ENCODE measurements at places on chromosomes 1 and 21.
A peak's percentile ranks its signal among the peaks of the same experiment; 100 is the strongest.

DNA sequence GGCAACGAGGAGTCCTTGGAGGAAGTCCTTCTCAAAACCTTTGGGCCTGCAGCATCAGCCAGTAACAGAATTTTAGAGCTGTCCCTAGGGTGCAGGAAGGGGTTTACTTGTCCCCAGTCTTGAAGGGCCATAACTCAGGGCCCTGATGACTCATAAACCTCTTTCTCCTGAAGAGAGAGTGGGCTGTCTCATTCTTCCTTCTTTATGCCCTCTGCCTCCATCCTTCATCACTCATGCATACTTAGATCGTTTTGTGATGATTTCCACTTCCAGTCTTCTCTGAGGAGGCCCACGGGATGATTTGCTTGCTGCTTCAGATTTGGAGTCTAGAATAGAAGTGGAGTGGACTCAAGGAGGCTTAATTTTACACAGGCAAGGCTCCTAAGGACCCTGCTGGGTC, 60.2 kb downstream of the NDUFS5 start:
- no peak for DNase-seq

- no peak for DNase-seq
These were observed 111.4 kb downstream of the ST3GAL3 start for GRCh38 chr1:43818691-43819090.

DNA sequence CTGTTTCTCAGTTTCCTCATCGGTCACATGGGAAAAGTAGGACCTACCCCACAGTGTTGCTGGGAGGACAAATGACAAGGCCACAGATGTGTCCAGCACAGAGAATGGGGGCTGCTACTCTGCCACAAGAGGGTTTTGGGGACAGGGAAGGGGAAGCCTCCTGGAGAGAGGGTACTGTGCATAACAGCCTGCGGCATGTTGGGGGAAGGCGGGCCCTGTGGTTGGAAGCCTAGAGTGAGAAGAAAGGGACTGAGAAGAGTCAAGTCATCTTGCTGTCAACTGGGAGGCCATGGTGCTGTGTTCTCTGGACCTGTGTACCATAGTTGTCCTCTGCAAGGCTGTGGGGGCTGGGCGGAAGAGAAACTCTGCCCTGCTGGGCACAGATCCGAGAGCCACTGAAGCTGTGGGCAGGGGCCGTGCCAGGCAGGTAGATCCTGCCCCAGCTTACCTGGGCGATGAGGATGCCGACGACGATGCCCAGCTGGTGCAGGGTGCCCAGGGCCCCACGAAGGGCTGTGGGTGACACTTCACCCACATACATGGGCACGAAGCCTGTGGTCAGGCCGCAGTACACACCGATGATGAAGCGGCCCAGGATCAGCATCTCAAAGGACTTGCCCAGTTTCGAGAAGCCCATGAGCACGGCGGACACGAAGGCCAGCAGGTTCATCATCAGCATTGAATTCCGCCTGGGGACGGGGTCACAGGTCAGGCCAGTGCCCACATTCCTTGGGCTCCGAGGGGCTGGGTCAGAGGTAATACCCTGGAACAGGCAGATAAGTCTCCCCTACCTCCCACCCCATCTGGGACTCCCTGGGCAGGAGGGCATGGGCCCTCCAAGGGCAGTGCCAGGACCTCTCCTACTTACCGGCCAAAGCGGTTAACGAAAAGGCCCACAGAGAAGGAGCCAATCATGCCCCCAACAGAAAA, 28.2 kb downstream of the SLC2A1 start:
- DNase-seq: no peak

DNA sequence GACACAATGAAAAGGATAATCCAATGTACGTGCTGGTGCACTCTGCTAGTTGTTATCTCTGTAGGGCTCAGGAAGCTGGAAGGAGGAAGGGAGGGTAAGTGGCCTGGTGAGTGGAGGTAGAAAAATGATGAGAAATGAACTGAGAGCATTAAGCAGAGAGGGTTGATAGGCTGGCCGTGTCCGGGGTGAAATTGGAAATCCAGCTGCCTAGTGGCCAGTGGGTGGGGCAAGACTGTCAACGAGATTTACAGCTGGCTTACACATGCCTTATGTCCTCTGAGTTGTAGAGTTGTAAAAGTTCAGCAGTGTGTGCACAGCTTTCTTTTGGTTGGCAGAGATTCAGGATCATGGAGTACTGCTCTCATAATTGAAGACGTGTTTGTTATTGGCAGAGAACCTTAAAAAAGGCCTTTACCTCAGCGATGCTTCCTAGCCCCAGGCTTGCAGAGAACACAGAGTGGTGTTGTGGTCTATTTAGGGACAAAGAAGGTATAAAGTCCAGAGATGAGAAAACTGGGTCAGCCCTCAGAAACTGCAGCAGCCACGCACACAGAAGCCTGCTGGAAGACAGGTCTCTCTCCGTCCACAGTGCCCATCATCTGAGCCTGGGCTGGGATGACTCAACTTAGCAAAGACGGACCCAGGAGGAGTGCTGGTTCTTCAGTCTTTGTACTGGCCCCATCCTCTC, 132.4 kb downstream of the EDEM3 start:
- DNase-seq: no peak

DNA sequence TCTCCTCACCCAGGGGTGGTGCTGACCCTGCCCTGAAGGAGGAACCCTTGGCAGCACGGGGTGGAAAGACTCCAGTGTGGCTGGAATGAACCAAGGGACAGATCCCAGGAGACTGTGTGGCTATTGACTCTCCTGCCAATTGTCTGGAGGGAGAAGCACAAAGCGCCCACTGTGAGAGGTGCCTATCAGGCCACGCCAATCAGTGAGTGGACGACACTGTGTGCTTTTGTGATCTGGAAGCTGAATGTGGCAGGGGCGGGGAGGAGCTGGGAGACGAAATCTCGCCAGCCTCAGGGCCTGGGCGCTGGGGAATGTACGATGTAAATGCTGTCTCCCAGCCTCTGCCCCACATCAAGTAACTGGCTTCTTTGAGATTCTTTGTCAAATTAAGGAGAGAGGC, 167.1 kb downstream of the ZBTB18 start:
- DNase-seq: peak; percentile 47

- DNase-seq: no peak
These were observed 3.7 kb upstream of the SDC3 start for GRCh38 chr1:30912224-30912623.

DNA sequence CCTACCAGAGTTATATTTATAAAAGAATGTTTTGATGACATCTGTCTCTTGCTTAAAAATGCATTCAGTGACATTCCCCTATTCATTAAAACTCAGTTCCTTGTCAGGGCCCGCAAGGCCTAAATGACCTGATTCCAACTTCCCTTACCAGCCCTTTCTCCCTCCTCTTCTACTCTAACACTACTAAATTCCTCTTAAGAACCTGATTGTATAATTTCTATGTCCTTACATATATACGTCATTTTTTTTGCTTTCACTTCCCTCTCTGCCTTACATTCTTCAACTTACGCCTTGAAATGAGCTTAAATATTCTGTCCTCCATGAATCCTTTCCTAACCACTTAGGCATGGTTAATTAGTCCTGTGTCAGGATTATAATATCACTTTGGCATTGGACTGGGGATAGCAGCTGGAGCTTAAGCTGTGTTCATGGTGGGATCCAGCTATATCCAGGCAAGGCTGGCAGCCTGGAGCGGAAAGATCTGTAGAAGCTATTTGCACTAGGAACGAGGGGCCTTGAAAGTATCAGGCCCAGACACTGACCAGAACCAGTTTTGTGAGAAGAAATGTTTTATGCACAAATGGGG, 360.2 kb upstream of the PTBP2 start:
- DNase-seq: no peak

DNA sequence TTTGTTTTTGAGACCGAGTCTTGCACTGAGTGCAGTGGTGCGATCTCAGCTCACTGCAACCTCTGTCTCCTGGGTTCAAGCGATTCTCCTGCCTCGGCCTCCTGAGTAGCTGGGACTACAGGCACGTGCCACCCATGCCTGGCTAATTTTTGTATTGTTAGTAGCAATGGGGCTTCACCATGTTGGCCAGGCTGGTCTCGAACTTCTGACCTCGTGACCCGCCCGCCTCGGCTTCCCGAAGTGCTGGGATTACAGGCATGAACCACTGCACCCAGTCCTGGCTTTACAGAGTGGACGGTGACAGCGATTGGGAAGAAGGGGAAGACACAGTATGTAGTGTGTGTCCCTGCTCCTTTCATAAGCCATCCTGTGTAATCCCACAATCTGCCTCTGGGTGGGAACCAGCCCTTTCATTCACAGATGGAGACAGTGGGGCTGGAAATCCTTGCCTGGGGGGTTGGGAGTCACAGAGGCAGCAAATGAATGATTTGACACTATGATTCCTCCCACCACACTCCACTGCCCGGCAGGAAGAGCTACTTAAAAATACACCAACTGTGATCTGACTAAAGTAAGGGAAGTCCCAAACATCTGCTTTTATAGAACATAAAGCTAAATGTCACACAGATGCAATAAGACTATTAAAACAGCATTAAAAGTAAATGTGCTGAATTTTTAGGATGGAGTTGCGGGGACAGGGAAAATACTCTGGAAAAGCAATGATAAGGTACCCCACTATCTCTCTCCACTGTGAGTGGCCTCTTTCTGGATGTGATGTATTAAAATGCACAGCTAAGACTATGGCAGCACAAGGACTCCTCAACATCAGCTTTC, 4.5 kb downstream of the PARP1 start:
- peak; percentile 49 for DNase-seq

GRCh38 chr21:38561613-38562581, 63.6 kb upstream of the ERG start:
- no peak for DNase-seq

DNA sequence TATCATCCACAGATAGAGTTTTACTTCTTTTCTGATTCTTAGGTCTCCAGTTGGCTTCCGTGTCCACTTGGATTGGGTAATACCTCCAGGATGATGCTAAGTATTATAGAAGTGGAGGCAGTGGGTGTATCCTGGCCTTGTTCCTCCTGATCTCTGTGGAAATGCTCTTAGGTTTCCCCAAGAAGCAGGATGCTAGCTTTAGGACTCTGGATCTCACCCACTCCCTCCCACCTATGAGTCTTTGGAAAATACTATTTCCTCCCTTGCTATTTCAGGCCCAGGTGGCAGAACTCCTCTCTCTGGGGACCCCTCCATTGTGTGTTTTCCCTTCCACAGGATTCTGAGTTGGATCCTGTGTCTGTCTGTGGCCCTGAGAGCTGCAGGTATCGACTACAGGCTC, 86.7 kb downstream of the SIM2 start:
- no peak for DNase-seq

- DNase-seq: no peak
These were observed 7.8 kb upstream of the NUDT17 start for GRCh38 chr1:145837656-145838055.

DNA sequence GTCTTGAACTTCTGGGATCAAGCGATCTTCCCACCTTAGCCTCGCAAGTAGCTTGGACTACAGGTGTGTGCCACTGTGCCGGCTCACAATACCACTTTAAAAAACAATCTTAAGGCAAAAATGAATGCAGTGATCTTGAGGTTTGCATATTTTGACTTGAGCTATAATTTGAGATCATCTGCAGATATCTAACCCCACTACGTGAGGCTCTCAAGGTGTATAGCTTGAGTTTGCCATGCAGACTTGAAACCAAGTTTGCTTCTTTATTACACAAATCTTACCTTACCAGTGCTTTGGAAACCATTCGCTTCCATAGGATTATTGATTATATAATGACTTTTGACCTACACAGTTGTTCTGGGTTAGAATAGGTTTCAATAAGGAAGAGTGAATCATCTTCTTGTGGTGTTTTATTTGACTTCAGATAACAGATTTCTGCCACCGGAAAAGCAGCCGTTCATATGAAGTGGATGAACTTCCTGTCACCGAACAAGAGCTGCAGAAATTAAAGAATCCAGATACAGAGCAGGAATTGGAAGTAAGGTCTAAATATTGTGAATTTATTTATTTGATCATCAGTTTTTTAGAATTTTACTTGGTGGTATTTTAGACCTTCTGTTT, 155.1 kb downstream of the VPS13D start:
- no peak for DNase-seq

DNA sequence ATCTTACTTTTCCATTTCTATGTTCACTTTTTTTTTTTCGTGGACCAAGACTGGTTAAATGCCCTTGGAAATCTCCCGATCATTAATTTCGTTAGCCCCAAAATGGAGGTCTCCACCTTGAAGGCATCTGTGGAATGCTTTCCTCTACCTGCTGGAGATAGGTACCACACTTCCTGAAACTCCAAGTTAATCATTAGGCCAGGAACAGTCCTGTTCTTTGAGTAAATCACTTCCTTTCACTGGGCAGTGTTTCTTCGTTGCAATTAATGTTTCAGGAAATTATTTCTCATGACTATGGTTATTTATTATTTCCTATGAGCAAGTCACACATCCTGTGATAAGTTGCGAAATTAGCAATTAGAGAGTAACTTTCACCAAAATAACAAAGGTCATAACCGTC, 225.2 kb upstream of the LYPLAL1 start:
- no peak for DNase-seq

DNA sequence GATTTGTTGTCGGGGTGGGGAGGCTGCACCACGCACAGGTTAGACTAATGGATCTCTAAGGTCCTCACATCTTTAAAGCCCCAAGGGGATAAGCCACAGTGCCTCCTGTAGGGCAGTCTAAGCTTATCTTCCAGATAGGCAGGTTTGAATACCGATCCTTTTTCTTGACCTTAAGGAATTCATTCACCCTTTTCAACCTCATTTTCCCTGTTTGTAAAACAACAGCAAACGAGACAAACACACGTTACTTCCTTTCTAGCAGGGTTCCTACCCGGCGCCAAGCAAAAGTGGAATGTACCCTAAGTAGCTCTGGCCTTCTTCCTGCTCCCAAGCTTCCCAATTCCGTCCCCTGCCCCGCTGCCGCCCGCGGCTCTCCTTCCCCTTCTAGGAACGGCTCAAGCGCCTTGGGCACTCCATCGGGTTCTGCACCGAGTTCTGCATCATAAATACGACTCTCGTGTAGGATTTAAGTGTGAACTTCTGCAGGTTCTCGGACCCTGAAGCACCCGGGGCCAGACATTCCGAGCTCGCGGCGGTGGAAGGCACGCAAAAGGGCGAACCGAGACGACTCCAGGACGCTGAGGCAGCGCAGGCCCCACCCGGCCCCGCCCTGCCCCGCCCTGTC, 548 bp upstream of the CDC20 start:
- DNase-seq: no peak

GRCh38 chr1:239570878-239571277, 184.5 kb downstream of the CHRM3 start:
- no peak for DNase-seq

GRCh38 chr1:1177452-1178206, 3.9 kb downstream of the TTLL10 start:
- no peak for DNase-seq

DNA sequence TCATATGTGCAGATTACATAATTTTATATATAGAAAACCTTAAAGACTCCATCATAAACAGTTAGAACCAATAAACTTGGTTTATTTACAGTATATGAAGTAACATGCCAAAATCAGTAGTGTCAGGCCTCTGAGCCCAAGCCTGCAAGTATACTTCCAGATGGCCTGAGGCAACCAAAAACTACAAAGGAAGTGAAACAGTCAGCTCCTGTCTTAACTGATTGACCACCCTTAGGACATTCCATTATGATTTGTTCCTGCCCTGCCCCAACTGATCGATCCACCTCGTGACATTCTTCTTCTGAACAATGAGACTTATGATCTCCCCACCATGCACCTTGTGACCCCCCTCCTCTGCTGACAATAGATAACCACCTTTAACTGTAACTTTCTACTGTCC, 630.3 kb downstream of the AMY1C start:
- DNase-seq: no peak

- DNase-seq: no peak
These were observed 19.8 kb downstream of the RSBN1 start for GRCh38 chr1:113792471-113792870.

Data from frontal cortex (tissue), 4 donors.